ENCODE measurements at places on chromosomes 12 and 14.

DNA sequence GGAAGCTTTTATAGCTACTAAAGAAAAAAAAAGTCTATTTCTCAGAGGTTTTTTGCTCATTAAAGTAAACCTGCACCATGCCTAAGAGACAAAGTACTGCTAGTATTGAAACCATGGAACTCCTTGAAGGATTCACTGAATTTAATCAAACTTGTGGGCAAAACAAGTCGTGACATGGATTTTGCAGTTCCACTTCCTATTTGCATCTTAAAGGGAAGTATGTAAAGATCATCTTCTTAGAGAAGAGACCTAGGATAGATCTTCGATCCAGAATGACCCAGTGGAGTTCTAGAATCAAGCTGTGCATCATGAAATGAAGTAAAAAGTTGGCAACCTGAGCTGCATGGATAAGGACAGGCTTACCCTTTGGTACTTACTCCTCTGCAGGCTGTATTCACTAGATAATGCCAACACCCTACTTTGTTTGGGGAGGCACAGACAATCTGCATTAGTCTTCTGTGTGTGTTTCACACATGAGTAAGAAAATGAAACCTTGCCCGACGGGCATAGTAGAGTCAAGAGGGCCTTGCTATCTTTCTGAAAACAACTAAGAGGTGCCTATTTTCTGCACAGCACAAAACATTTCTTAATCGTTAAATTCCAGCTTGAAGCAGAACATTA lies 1.9 kb downstream of the GNG2 start:
- DNase-seq = peak; percentile 46

DNA sequence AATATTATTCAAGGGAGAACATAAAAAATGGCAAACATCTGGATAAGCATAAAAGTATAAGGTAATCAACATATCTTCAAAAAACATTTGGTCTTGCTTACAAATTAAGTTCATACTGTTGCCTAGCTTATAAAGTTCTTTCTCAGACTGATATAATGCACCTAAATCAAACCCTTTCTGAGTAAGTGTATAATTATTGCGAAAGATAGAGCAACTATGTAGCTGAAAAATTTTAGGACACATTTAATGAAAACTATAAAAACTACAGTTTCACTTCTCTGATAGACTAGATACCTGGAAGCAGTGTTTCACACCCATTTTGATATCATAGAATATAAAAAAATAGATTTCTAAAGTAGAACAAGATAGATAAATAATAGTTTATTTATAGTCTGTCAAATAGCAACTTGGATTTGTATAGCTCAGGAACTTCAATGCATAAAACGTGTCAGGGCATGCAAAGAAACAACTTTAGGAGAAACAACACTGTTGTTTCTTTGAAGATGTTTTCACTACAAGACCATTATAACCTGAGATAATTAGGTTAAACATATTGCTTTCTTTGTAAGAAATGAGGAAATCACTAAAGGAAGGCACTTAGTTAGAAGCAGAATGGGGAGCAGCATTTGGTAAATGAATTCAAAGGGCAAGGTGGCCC lies 7.6 kb downstream of the CLECL1 start:
- no peak for DNase-seq

DNA sequence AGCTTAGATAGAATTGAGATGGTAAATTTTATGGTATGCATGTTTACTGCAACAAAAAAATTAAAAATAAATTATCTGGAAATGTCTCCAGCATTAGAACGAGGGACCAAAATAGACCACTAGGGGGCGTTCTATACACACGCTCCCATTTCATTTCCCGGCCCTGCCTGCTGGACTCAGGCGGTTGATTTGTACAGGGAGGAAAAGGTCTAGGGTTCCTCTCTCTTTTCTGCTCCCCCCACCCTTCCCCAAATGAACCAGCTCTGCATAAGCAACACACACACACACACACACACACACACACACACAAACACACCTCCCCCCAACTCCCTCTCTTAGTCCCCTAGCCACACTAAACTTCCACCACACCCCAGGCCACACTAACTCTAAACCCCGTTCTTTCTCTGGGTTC lies 7.8 kb upstream of the DTX1 start:
- peak; percentile 76 for DNase-seq

DNA sequence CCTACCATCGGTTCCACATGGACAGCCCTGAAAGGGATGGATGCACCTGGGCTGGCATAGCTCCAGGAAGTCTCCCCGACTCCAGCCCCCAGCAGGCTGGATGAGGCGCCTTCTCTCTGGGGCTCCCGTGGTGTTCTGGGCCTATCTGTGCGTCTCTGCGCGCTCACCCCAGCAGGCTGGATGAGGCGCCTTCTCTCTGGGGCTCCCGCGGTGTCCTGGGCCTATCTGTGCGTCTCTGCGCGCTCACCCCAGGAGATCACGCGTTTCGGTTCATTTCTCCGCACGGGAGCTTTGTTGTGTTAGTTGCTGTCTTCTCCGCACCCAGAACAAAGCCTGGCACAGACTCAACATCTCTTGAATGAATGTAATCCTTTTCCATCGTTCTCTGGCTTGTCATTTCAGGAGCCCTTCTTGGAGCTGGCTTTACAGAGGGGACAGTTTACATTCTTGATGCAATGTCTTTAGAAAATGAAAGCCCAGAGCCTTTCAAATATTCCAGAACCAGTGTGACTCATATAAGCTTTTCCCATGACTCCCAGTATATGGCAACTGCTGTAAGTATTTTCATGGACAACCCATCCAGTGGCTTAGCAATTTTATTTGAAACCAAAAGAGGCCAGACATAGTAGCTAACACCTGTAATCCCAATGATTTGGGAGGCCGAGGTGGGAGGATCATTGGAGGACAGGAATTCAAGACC lies 40.3 kb downstream of the CFAP251 start:
- no peak for DNase-seq

GRCh38 chr14:94752591-94753436 lies 17.1 kb downstream of the GSC start:
- no peak for DNase-seq

DNA sequence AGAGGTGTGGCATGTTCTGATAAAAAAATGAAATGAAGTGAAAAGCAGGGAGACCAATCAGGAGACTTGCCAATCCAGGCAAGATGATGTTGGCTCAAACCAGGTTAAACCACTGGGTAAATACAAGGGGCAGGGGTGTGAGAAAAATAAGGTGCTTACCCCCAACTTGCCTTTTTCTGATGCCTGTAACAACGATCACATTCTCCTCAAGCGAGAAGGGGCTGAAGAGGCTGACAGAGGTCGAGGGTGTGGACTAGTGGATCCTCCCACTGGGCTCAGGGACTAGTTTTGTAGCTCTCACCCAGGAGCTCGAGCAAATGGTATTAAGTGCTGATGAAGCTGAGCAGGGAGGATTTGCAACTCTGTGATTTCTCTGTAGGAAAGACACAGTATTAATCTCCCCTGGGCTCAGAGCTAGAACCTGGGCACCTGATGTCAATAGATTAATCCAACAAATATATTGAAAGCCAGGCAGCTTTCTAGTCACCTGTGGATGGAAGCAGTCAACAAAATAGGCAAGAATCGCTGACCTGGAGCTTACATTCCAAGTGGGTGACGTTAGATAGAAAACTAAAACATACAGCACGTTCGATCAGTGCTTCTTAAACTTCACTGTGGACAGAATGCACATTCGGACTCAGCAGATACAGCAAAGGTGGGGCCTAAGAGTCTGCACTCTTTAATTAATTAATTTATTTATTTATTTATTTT lies 15.2 kb upstream of the EAPP start:
- DNase-seq = peak; percentile 15

- DNase-seq = no peak
These were observed 14.0 kb downstream of the LRTM2 start for GRCh38 chr12:1834186-1834925.

DNA sequence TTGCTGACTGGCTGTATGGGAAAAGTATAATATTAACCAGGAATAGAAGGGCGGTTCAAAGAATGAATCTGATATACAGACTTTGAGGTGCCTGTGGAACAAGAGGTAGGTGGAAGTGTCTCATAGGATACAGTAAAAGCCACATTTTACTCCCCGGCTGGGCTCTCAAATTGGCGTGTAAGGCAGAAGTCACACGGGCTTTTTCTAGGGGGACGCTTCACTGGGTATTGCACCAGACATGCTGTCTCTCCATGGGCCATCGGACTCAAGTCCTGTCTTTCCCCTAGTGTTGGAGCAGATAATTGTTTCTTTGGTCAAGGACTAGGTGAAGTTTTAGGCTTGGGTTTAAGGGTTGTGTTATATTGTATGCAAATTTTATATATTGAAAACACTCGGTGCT lies 9.1 kb downstream of the TMCC3 start:
- DNase-seq = no peak

DNA sequence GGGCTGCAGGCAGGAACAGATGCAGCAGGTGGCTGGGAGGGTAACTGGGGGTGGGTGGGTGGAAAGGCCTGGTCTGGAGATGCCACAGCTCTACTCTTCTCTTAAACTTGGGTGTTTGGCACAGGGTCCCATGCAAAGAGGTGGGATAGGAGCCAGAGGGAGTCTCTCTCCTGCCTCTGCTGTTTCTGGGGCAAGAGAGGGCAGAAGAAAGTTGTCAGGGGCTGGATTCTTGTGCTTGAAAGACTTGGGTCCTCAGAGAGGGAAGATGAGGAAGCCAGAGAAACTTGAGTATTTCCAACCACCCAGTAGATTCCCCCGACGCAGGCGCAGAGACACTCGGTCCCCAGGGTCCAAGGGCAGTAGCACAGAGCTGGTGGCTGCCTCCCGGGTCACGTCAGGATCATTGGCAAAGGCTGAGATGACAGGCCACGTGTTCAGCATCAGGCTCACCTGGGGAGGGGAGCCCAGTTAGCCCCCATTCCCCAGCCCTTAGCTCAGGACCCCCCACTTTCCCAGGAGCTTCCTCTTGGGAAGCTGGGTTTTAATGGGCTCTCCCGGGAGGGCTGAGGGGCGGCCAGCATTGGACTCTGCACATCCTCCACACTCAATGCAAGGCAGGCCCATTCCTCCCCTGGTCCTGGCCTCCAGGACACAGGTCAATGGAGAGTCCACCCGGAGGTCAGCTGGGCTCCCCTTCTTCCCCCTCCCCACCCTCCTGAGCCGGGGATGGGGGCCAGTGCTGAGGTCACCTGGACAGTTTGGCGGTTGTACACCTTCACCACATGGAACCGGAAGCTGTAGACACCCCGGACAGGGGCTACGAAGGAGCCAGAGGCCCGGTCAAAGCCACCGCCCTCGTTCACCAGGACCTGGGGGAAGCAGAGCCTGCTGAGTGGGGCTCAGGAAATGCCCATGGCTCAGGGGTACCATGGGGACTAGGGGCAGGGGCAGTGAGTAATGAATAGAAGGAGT lies 1.6 kb downstream of the CBLN3 start:
- DNase-seq = no peak

GRCh38 chr14:53695692-53696214 lies 260.9 kb downstream of the BMP4 start:
- no peak for DNase-seq

- DNase-seq = no peak
These were observed 23.6 kb upstream of the PGF start for GRCh38 chr14:74979029-74979428.

DNA sequence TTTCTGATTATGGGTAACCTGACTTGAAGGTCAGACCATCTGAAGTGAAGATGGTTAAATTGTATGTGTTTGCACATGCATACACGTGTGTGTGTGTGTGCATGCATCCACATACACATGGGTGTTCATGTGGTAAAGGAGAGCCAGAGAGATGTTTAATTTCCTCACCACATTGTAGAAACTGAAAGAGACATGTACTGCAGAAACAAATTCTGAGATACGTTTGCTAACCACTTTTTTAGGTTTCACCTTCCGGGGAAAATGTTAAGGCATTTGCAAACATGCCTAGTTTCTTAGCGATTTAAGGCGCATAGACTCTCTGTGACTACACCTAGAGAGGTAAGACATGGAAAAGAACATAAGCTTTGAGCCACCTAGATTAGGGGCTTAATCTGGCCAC lies 362.9 kb downstream of the RAD51B start:
- DNase-seq = peak; percentile 9
